Hypothalamus (tissue), 51 donors: ENCODE measurements at places on chromosomes 6 and 20.
A peak's percentile ranks its signal among the peaks of the same experiment; 100 is the strongest.

GRCh38 chr6:132204591-132204990 lies 196.7 kb downstream of the MOXD1 start:
- no peak for DNase-seq

GRCh38 chr6:1463751-1464426 lies 74.5 kb downstream of the FOXF2 start:
- no peak for DNase-seq

DNA sequence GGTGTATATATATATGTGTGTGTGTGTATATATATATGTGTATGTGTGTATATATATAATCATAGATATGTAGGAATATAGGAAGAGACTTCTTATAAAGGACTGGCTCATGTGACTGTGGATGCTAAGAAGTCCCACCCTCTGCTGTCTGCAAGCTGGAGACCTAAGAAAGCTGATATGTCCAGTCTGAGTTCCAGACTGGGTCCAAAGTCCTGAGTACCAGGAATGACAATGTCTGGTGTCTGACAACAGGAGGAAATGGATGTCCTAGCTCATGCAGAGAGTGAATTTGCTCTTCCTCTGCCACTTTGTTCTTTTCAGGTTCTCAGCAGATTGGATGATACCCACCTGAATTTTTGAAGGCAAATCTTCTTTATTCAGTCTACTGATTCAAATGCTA lies 7.1 kb downstream of the ALDH5A1 start:
- no peak for DNase-seq

DNA sequence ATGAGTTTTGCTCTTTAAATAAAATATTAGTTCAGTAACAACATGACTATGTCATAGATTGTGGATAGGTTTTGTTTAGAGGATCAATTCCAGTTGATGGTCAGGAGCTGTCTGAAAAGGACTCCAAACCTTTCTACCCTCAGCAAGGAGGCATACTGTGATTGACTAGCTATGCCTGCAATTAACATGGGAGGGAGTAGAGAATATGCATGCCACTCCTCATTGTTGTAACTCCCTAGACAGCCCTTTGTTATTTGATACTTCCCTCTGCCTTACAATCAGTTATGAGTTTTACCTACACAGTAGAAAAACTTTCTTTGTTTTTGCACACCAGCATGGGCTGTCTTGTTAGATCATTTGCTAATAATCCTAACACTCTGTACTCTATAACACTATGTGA lies 1418.5 kb downstream of the KHDRBS2 start:
- DNase-seq = no peak

DNA sequence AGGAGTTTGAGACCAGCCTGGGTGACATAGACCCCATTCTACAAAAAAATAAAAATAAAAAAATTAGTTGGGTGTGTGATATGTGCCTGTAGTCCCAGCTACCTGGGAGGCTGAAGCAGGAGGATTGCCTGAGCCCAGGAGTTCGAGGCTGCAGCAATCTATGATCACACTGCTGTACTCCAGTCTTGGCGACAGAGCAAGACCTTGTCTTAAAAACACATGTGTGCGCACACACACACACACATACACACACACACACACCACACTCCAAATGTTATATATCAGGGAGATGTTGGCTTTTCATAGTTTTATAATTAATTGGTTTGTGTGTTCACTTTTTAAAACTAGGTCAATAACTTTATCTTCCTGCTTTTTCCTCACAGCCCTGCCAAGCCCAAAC lies 110.5 kb downstream of the RTN4IP1 start:
- no peak for DNase-seq

GRCh38 chr20:37673444-37673843 lies 20.4 kb upstream of the CTNNBL1 start:
- DNase-seq = no peak

GRCh38 chr6:106126482-106126881 lies 40.3 kb downstream of the PRDM1 start:
- DNase-seq = no peak

DNA sequence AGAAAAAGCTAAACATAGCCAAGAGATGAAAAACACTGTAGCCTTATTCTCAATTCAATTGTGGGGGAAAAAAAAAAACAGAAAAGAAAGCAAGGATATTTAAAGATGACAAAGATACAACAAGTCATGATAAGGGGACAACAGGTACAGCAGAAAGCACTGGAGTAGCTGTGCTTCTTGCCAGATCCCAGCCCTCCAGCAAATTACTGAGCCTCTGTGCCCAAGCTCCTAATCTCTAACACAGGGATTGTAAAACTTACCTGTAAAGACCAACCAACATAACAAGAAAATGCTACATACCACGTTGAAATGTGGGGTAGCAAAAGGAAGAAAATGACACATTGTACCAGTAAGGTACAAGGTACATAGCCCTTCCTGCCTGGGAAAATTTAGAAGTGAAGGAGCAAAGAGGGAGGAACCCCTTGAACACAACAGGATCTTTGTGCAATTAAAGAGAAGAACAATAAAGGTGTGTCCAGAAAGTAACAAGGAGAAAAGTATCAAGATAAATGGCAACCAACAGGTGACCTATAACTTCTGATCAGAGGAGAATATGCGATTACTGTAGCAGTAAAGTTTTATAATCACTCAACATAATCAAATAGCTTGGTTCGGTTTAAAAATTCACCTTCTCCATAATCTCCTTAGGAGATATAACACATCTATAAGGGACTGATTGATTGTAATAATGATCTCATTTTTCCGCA lies 30.6 kb downstream of the PREP start:
- no peak for DNase-seq

GRCh38 chr20:24662752-24663365 lies 193.4 kb downstream of the SYNDIG1 start:
- DNase-seq = no peak

DNA sequence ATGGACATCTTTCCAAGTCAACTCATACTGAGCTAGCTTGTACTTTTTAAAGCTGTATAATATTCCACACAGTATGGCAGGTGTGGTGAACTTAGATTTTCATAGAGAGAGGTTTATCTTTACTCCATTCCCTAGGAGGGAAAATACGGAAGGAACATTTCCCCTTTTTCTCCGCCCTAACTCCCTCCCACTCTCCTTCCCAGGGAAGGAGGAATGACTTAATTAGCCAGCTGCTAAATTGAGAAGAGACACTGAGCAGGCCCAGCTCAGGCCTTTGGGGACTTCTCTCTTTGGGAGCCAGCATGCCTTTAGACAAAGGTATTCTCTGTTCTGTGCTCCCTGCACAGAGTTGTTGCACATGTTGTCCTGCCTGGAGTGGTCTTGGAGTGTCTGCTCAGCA lies 46.1 kb downstream of the MBOAT1 start:
- no peak for DNase-seq

- DNase-seq = no peak
Measured at GRCh38 chr6:24228681-24229255, 102.8 kb downstream of the NRSN1 start.

DNA sequence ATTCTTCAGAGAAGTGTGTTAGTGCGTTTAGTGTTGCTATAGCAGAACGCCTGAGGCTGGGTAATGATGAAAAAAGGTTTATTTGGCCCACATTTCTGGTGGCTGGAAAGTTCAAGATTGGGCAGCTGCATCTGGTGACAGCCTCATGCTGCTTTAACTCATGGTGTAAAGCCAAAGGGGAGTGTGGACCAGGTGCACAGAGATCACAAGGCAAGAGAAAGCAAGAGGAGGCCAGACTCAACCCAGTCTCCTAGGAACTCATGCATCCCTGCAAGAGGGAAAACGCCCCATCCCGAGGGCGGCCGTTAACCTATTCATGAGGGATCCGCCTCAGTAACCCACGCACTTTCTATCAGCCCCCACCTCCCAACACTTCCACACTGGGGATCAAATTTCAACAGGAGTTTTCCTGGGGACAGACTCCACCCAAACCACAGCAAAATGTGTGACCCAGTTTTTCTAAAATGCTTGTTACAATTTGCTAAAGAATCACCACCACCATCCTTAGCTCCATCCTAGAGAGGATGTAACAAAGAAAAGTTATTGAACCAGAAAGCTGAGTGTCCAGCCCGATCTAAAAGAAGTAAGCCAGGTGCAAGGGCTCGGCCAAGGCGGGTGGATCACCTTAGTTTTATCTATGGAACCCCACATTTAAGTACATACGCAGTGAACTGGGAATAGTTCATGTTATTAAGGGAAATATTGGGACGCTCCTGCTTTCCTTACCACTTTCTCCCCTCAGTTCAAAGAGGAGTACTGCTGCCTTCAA lies 164.8 kb downstream of the QKI start:
- DNase-seq = peak; percentile 51

DNA sequence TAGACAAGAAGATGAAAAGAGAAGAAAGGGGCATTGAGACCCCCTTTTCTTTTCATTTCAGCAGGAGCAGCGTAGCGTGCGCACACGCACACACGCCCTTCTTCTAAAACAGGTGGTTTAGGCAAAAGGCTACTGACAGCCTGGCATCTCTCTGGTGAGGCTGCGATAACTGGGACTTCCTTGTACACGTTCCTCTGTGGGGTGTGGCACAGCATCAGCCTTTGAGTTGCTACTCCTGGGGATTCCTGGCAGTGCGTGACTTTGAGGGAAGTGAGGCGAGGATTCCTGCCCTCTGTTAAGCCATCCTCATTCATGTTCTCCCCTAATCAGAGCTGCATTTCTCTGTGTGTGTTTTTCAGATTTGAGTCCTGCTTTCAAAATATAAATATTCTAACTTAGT lies 94.7 kb downstream of the TMEM170B start:
- no peak for DNase-seq

DNA sequence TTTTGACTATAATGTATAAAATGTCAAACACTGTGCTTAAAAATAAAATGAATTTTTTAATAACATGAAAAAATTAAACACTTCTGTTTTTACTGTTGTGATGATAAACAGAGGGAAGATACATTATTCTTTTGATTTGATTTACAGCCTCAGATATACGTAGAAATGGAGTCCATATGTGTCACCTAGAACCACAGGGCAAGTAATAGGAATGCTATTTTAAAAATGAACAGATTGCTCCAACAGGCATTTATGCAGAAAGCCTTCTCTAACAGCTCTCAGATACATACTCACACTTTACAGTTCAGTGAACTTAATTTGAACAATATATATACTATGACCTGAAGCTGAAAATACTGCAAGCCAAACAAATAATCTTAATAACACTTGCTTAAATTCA lies 1551.0 kb downstream of the GRIK2 start:
- DNase-seq = no peak

- no peak for DNase-seq
Measured at GRCh38 chr20:21521596-21522480, 8.0 kb upstream of the NKX2-2 start.

DNA sequence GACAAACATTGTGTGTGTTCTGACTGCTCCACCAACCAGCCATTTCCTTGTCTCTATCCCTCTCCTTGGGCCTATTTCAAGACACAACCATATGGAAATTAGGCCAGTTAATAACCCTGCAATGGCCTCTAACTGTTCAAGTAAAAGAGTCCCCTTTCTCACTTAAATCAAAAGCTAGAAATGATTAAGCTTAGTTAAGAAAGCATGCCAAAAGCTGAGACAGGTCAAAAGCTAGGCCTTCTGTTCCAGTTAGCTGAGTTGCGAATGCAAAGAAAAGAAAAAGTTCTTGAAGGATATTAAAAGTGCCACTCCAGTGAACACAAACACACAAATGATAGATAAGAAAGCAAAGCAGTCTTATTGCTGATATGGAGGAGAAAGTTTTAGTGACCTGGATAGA lies 22.5 kb downstream of the SERINC1 start:
- DNase-seq = no peak

DNA sequence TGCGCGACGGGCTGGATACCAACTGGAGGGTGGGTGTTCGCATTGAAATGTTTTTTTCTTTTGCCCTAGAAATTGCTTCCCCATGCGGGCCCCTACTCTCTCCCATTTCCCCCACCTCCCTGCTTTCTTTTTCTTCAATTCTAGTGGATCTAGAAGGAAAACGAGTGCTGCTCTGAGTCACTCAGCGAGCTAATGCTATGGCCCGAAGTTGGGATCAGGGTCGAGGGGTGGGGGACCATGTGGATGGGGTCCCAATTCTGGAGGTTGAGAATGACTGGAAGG lies 71.5 kb downstream of the SOX4 start:
- no peak for DNase-seq

GRCh38 chr20:31569163-31570020 lies 35.7 kb upstream of the ID1 start:
- peak; percentile 18 for DNase-seq

DNA sequence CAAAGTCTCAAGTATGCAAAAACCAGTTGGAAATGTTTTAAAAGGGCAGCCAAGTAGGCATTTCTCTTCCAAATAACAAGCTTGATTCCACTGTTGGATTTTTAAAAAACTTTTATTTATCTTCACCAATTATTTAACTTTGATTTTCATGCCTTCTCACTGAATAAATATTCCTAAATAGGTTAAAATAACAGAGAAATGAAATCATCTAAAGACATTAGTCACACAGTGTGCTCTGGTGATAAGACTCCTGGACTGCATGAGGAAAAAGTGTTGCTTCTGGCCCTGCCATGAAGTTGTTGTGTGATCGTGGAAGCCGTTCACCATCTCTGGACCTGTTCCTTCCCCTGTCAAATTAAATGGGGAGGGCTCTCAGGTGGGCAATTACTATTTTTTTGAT lies 33.8 kb upstream of the IGF2R start:
- DNase-seq = no peak

DNA sequence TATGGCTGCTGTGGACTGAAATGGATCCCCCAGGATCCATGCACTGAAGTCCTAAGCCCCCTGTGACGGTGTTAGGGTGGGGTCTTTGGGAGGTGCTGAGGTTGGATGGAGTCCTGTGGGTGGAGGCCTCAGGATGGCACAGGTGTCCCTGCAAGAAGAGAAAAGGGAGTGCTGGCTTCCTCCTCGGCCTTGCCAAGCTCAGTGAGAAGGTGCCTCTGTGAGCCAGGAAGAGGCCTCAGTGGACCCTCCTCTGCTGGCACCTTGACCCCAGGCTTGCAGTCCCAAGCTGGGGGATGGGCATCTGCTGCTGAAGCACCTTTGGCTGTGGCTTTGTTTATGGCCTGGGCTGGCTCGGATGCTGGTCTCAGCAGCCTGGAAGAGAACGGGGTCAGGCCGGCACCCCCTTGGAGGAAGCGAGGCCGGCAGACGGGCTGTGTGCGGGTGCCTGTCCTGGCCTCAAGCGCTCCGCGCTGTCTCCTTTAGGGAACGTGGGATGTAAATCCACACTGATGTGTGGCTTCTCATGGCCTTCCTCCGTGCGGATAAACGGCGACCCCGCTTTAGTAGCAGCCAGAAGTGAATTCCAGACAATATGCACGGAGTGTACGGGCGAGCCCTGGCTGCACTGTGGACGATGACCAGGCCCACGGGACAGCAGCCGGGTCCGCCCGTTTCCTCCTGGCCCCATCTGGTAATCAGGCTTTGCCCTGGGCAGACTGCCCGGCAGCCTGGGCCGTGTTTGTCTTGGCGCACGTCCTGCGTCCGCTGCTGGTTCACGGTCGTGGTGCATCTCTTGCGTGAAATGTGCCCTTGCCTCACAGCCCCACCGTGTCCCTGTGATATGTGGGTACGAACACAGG lies 182.6 kb downstream of the ERMARD start:
- DNase-seq = no peak
